ENCODE measurements at places on chromosomes 4 and X.

DNA sequence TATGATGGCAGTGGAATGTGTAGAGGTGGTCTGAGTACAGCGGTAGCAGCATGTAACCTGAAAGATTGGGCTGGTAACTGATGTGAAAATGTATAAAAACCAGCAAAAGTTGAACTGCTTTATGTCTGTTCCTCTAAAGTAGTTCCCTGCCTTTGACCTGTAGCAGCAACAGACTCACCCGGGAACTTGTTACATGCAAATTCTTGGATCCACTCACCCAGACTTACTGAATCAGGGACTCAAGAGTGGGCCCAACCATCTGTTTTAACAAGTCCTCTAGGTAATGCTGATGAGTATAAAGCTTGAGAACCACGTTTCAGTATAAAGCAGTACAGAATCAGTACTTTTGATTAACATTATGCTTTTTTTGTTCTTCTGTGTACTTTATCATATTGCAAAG is 84.7 kb downstream of the RAP1GDS1 start:
- DNase-seq: no peak

- no peak for DNase-seq
Measured at GRCh38 chrX:23936180-23936579, 28.4 kb downstream of the CXorf58 start.

DNA sequence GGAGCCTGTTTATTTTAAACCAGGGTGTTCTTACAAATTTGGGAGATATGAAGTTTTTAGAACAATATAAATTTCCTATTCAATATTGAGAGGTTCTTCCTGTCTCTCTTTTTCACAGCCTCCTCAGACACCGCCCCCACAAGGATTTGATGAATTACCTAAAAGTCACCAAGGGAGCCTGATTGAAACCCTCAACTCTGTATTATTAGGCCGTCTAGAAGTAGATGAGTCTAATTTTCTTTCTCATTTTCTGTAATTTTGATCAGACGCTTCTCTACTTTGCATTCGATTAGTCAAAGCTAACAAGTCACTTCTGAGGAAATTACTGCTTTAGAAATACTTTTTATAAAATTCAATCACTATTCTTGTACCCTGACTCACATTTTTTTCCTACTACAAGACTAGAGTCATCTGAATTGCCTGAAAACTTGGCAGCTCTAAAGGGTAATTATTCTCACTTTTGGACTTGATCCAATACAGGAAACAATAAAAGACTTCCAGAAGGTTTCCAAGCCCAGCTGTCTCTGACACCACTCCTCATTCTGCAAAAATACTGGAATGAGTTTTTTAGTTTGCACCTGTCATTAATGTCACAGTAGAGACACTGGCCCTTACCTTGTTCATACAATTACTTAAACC is 111.2 kb downstream of the ELOVL6 start:
- DNase-seq: no peak

DNA sequence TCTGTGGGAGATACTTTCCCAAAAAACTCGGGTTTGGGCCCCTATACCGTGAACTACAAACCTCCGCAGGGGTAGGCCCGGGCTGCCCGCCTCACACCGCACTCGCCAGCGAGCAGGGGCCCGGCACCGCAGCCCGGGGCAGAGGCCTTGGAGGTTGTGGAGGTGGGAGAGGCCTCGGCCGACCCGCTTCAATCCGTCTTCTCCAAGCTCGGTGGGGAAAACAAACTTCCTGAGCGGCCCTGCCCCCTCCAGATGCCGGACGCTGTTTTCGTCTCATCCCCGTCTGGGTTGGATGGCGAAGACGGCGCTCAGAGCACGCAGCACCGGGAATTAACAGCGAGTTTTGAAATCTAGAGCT is 442 bp upstream of the MCUB start:
- DNase-seq: no peak

DNA sequence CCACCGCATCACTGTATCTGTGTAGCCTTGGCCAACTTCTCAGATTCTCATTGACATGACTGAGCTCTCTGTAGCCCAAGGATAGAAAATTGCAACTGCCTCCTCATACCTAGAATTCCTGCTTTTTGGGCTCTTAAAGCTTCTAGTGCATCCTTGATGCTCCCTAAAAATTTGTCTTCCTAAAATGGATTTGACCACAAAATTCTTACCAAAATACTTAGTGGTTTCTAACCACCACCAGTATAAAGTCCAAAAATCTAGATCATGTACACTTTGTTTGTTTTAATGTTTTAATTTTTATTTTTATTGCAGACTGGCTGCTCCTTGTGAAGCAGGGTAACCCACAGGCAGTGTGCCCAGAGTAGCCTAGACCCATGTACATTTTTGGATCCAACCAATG is 75.5 kb downstream of the TBC1D9 start:
- no peak for DNase-seq

- no peak for DNase-seq
Measured at GRCh38 chr4:109462297-109462696, 28.7 kb downstream of the SEC24B start.

DNA sequence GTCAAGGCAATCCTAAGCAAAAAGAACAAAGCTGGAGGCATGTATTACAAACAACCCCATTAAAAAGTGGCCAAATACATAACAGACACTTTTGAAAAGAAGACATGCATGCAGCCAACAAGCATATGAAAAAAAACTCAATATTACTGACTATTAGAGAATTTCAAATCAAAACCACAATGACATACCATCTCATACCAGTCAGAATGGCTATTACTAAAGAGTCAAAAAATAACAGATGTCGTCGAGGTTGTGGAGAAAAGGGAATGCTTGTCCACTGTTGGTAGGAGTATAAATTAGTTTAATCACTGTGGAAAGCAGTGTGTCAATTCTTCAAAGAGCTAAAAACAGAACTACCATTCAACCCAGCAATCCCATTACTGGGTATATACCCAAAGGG is 604.6 kb upstream of the GRIA3 start:
- DNase-seq: no peak

- DNase-seq: no peak
Measured at GRCh38 chr4:40418430-40419230, 83.5 kb downstream of the CHRNA9 start.

- no peak for DNase-seq
Measured at GRCh38 chrX:110536816-110537215, 178.2 kb downstream of the RTL9 start.

GRCh38 chr4:163548481-163549243 is 54.2 kb downstream of the TMA16 start:
- no peak for DNase-seq

- no peak for DNase-seq
Measured at GRCh38 chrX:154142950-154143745, 895 bp upstream of the OPN1LW start.

GRCh38 chrX:53682885-53683555 is 3.5 kb downstream of the HUWE1 start:
- no peak for DNase-seq

GRCh38 chrX:72478351-72478750 is 94.3 kb downstream of the HDAC8 start:
- no peak for DNase-seq

- DNase-seq: no peak
Measured at GRCh38 chr4:128980816-128981326, 112.5 kb downstream of the SCLT1 start.

DNA sequence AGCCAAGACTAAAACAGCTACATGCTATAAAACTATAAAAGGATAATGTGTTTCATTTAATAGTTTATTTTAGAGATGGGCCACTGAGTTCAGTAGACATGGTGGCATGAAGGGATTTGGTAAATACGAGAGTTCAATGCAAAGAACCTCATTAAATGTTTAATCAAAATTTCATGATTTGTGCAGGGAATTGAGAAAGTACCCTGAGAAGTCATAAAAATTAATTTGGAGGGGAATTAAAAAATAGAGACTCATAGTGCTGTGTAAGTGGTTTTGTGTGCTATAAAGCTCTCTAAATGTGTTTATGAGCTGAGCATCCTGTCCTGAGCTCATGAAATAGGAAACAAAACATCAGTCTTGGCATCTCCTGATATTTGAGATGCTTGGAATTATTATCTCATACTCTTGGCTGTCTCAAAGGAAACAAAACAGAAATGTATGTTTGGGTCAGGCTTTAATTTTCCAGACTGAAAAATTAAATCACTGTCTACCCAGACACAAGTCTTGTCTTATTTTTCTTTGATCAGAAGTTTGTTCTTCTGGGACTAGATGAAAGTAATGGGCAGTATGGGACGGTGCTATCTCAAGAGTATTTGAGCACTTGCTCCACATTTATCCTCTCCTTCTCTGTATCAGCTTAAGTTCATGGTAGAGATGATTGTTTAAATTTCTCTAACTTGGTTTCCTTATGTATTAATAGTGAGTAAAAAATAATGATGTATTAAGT is 38.0 kb upstream of the EMCN start:
- DNase-seq: no peak

DNA sequence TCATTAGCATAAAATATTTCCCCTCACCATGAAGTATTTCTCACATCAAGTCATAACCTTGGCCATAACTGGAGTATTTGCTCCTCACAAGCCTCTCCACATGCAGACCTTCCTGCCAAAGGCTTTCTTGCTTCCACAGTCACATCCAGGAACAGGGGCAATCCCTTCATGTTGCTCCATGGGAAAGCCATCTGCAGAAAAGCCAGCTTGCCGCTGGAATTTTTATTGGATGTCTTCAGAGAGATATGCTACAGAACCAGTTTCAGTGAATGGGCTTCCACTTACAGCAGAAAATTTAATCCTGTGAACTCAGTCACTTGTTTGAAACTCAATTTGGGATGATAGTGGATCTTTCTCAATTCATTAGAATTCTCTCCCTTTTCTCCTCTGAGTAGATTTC is 3.2 kb upstream of the CDKN2AIP start:
- DNase-seq: no peak

- DNase-seq: peak; percentile 65
Measured at GRCh38 chr4:37324546-37324945, 80.0 kb downstream of the NWD2 start.

DNA sequence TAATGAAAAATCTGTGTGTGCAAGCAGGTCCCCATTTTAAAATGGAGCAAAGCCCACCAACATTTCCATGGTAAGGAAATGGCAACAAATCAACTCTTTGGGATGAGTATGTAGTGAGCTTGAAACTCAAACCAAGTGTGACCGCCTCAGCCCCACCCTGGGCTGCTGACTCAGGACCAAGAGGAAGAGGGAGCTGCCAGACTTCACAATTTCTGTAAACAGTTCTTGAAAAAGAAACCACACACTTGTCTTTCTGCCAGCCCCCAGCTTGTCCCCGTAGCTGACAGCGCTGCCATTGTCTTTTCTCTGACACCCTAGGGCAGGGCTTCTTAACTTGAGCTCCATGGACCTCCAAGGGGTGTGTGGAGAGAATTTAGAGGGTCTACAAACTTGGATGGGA is 10.3 kb downstream of the RTL5 start:
- DNase-seq: no peak

DNA sequence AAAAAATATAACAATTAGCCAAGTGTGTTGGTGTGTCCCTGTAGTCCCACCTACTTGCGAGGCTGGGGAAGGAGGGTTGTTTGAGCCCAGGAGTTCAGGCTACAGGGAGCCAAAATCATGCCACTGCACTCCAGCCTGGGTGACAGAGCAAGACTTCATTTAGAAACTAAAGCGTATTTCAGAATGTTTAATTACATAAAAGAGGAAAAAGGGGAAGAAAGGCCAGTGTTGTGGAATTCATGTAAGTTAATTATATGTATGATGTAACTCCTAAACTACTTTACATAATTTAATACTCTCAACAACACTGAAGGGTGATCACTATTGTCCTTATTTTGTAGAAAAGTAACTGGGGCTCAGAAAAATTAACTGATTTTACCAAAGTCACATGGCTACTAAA is 67.2 kb upstream of the HOPX start:
- DNase-seq: no peak

GRCh38 chrX:134773041-134773440 is 114.8 kb upstream of the PLAC1 start:
- DNase-seq: no peak

GRCh38 chrX:100721328-100721727 is 10.6 kb downstream of the SYTL4 start:
- no peak for DNase-seq

- no peak for DNase-seq
Measured at GRCh38 chrX:133676344-133677122, 261.2 kb upstream of the GPC4 start.

DNA sequence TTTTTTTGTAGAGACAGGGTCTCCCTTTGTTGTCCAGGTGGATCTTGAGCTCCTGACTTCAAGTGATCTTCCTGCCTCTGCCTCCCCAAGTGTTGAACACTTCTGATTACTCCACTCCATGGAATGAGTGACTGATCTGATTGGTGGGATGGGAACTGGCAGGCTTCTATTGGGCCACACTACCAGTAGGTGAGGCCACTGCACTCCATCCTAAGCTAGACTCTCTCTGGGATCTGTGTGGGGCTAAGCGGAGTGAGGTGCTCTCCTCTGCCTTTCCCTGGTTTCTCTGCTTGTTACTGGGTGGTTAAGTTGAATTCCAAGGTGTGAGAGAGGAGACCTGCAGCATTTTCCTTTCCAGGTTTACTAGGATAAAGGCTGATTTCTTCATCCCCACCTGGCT is 58.7 kb downstream of the ENOPH1 start:
- DNase-seq: no peak

GRCh38 chrX:23981711-23982110 is 45.3 kb downstream of the KLHL15 start:
- no peak for DNase-seq

DNA sequence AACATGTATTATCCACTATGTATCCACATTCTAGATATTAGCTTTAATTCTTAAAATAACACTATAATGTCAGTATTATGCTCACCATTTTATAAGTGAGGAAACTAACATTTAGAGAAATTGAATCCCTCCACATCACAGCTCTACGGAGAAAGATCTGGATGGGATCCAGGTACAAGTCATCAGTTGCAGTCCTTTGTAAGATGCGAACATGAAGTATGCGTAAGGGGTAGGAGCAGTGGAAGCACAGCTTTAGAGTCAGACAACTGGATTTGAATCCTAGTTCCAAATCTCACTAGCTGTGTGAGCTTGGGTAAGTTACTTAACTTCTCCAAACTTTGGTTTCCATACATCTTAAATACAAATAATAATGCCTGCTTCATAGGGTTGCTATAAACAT is 162.5 kb downstream of the ATP10D start:
- no peak for DNase-seq

- DNase-seq: no peak
Measured at GRCh38 chr4:37685161-37685822, 884 bp downstream of the RELL1 start.

- DNase-seq: no peak
Measured at GRCh38 chr4:76058888-76059426, 15.6 kb upstream of the ART3 start.

- DNase-seq: no peak
Measured at GRCh38 chr4:15901007-15901406, 37.5 kb downstream of the FGFBP1 start.

DNA sequence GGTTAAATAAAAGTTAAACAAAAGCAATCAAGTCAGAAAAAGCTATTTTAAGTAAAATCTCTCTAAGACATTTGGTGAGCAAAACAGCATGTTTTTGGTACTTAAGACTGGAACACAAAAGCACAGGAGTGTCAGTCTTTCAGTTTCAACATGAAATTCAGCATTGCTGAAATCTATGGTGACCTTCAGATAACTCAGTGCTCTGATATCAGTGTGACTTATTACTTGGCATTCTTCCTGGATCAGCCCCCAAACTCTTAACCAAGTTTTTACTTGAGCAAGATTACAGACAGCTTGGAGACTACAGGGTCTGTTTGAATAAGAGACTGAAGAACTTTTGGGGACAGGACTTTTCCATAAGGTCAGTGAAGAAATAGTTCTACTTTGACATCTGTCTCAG is 437.2 kb downstream of the RAPGEF2 start:
- DNase-seq: no peak
